ENCODE measurements at places on chromosomes 5 and 9.
A peak's percentile ranks its signal among the peaks of the same experiment; 100 is the strongest.

DNA sequence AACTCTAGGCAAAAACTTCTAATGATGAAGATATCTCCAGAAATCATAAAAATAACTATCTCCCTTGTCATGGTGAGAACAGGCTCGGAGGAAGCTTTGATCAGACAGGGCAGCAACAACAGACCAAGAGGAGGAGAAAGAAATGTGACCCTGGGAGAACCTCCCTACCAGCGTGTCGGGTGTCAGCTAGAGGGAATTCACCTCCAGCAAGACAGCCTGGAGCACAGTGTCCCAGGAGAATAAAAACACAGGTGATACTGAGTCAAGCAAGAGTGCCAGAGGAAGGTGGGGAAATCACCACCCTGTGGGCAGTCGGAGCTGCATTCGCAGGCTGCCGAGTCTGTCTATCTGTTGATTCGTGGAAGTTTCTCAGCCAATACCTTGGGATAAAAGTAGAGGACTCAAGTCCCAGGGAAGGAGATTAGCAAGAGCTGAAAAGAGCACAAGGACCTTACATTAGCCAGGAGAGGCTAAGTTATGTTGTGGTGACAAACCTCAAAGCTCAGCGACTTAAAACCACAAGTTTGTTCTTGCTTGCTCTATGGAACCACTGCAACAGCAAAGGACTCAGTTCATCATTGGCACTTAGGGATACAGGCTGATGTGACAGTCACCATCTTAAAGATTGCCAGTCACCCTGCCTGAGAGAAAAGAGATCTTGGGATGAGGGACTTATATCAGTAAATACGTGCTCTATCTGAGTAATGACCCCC, 598.3 kb downstream of the CCDC171 start:
- no peak for DNase-seq

DNA sequence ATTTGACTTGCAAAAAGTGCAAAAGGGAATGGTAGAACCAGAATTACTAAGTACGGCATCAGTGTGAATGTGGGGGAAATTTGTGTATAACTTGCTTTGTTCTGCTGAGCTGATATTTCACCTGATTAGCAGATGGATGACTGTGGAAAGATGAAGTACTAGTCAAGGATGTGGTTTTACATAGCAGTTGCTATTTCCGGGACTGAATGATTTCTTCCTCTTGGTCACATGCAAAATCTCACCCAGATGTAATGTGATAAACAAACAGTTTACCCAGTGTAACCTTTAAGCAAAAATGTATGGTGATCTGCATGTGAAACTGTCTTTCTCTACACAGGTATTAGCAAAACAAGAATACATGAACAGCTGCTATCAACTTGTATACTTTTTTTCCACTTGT, 46.1 kb downstream of the DCP2 start:
- no peak for DNase-seq

DNA sequence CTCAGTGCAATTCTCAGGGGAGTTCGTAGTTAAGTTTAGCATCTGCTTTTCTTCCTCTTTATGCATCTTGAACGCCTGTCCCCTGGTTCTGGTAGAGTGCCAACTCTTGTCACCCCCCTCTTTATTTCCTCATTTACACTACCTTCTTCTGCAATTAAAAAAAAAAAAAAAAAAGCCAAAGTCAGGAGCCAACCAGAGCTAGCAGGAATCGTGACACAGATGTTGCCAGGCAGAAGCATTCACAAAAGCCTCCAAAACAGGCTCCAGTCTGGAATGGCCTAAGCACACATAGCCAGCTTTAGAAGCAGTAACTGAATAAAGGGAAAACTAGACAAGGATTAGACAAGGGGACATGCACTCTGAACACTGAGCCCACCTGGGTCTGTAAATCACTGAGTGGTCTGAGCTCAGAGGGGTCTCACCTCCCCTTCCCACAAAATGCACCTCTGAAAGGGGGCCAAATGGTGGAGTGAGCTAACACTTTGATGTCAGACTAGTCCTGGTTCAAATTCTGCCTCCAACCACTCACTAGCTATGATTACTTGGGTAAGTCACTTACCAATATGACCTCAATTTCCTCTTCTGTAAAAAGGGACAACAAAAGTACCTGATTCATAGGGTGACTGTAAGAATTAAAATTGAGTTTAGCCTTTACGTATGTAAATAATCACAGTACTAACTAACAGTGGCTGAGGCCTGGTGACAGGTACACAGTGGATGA, 2.0 kb downstream of the CD74 start:
- DNase-seq = peak; percentile 63

GRCh38 chr5:134493461-134494055, 31.9 kb upstream of the JADE2 start:
- DNase-seq = no peak

- no peak for DNase-seq
These were observed 108.1 kb downstream of the SNCAIP start for GRCh38 chr5:122420091-122420490.

GRCh38 chr5:179319123-179319522, 26.1 kb downstream of the ADAMTS2 start:
- DNase-seq = no peak

GRCh38 chr5:181160152-181160754, 12.9 kb downstream of the OR2V2 start:
- DNase-seq = no peak

GRCh38 chr9:14107977-14108376, 206.0 kb downstream of the NFIB start:
- DNase-seq = no peak

- DNase-seq = no peak
These were observed 23.9 kb downstream of the LECT2 start for GRCh38 chr5:135930949-135931295.

DNA sequence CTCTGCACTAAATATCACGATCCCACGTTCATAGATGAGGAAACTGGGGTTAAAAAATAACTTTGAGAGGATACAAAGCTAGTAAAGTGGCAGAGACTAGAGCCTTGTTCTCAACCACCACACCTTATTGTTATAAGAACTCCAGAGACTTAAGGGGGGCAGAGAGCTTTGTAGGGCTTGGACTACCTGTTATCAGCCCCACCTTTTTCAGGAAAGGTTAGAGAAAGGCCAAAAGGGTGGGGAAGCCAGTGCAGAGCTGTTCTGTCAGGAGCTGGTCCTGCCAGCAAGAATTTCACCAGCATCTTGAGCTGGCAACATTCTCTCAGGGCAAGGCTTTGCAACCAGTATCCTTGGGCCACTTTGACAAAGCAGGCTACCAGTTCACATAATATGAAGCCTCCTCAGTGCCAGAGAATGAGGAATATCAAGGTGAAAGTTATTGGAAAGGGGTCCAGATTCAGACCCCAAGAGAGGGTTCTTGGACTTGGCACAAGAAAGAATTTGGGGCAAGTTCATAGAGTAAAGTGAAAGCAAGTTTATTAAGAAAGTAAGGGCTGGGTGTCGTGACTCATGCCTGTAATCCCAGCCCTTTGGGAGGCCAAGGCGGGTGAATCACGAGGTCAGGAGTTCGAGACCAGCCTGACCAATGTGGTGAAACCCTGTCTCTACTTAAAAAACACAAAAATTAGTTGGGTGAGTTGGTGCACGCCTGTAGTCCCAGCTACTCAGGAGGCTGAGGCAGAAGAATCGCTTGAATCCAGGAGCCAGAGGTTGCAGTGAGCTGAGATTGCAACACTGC, 66.2 kb upstream of the CLINT1 start:
- no peak for DNase-seq

DNA sequence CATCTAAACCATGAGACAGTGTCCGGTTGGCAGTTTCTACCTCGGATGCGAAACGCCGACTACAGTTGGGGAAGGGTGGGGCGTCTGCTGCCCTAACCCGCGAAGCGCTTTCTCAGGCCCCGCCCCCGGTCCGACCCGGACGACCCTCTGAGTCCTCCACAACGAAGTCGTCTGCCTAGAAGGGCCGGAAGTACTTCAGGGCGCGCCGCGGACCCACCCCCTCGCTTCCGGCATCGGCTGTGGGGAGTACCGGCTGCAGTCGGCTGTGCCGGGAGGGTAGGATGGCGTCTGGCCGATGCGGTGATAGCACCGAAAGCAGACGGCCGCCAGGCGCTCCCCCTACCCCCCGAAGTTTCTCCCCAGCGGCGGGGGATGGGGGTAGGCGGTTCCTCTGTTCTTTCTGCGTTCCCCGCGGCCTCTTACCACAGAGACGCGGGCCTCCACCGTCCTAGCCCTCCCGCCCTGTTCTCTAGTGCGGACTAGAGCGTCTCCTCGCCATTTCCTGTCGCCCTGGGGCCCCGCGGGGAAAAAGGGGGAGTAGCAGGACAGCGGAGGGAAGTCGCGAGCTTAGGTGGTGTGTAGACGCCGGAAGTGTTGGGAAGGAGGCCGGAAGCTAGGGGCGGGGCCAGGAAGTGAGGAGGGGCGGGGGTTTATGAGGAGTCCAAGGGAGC, at the start of gene TRIM41:
Gene TRIM41, plus strand, starts transcription at position 224 of the 671 bp plus-strand sequence. CDS start 719 bp downstream, outside the sequence.
- no peak for DNase-seq

GRCh38 chr9:124295159-124295794, 37.5 kb downstream of the NEK6 start:
- no peak for DNase-seq

DNA sequence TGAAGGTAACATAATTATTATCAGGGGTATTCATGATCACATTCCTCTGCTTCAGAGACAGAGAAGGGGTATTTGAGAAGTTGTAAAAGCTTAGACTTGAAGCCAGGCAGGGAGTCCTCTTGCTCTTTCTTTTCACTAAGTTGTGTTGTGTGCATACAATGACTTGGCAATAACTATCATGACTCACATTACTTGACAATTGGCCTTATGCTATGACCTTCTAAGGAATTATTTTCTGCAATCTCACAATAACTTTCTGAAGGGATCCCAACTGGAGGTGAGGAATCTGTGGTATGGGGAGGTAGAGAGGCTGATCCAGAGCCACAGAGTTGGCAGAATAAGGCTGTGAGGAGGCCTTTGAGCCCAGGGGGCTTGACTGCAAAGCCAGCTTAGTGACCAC, 622.3 kb downstream of the MTRR start:
- DNase-seq = no peak

Measured in NCI-H774 (cell line).